ENCODE measurements at places on chromosomes 4 and X.

GRCh38 chr4:5881340-5881739 is 11.5 kb downstream of the CRMP1 start:
- DNase-seq, result no peak

DNA sequence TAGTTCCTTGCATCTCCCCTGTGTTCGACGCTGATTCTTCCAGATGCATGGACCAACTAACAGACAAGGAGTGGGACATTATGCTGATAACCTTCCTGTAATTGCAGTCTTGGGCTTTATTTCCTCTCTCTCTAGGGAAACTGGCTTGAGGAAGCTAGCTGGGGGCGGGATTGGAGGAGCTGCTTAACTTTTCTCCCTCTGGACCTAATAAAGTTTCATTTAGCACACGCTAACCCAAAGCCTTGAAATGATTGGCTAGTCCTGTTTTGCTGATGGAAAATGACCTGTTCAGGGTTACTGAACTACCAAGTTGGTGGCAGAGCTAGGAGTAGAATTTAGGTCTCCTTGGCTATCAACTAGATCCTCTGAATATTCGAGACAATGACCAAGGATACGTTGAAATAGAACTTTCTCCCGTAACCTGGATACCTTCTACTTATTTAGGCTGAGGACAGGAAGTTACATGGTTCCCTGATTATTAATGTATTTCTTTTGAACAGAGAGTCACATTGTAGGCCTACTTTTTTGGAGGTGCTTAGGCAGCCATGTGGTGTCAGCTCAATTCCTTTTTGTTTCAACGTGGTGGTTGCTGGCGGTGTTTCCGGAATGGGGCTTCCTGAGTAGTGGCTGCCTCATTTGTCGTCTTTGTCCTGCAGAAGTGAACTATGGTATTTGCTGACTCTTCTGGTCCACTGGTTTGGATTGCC is 2.0 kb downstream of the PGK1 start:
- peak; percentile 67 for DNase-seq

DNA sequence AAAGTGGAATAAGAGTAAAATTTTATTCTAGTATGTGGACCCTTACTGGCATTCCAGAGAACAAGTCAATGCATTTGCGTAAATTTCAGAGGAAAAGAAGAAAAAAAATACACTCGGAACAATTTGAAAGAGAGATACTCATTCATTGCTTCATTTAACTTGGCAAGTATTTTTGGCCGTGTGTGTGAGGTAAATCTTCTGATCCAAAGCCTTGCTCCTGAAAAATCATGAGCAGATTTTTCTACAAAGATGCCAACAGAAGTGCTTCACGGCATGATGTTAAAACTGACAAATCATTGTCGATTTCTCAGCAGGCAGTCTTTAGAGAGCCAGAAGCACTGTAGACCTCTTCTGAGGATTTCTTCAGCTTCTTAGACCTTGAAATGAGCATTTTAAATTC is 194.0 kb downstream of the COX18 start:
- DNase-seq, result no peak

DNA sequence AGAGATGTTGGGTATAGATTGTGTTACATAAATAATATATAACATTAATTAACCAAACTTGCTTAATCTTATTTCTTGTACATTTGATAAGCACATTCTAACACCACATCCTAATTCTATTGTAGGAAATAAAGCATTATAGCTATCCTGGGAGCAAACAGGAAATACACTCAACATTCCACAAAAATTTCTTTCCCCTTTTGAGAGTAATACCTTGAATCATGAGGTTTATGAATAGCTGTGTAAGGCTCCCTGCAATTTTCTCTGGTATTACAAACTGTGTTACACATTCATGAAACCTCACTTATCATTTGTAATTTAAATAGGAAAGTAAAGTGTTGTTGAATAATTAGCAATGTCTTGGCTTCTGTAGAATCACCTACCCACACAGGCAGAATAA is 95.1 kb downstream of the TMEM47 start:
- no peak for DNase-seq
